Dermis blood vessel endothelial cell (primary cell): ENCODE measurements at places on chromosomes 11 and 22. TPM values are rescaled to one million over a fixed set of nuclear protein-coding genes. Genes with fewer than 3 reads are reported as not detected.

Gene DRAP1
- total RNA-seq = 64.9 and 93.9 TPM in 2 replicates

Gene NUP50
- total RNA-seq = 68.6 and 85.5 TPM in 2 replicates

Gene DDTL
- 0.34 and 0.98 TPM in 2 replicates for total RNA-seq

Gene SYCE3
- total RNA-seq = not detected in 2 replicates

Gene OSM
- total RNA-seq = not detected in 2 replicates
